ENCODE measurements at places on chromosomes 7 and 10. TPM values are rescaled to one million over a fixed set of nuclear protein-coding genes. Genes with fewer than 3 reads are reported as not detected.

The TAS2R5 gene
- total RNA-seq = 1.5 TPM

The CPA5 gene
- total RNA-seq = not detected

The ZPBP gene
- total RNA-seq = not detected

The RASSF4 gene
- total RNA-seq = 0.50 TPM

DNA sequence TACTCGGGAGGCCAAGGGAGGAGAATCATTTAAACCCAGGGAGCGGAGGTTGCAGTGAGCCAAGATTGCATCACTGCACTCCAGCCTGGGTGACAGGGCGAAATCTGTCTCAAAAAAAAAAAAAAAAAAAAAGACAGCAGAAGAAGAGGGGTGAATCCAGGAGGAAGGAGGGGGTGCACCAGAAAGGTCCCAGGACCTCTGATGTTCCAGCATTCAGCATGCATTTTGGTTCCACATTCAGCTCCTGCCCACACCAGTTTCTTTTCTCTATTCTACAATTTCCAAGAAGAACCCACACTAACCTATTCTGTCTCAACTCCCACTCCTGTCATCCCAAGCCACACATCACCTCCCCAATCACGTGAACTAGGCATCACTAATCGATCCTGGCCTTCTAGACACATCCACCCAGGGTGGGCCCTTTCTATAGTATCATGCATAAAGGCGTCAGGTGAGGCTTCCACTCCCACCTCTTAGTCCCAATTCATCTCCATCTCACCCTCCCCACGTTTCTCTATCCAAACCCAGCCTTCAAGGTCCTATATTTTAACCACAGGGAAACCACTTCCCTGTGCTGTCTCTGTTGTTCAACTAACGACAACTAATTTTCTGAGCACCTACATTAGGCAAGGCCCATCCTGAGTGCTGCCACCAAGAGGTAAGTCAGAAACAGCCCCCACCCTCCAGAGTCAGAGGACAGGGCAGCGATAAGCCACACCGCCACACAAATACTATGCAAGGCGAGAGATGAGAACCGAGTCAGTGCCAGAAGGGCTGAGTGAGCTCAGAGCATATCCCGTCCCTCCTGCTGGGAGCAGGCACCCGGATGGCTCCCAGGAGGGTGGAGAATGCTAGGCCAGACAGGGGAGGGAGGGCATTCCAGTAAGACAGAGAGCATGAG lies 2.2 kb downstream of the ANXA11 start:
- DNase-seq = peak; percentile 82
- H3K27me3 ChIP-seq = no peaks in the 10 kb centered on the region
- peak overlapping the region; percentile 80 for H3K27ac ChIP-seq
- H3K4me1 ChIP-seq = peaks cover 54% of the 10 kb centered on the region

DNA sequence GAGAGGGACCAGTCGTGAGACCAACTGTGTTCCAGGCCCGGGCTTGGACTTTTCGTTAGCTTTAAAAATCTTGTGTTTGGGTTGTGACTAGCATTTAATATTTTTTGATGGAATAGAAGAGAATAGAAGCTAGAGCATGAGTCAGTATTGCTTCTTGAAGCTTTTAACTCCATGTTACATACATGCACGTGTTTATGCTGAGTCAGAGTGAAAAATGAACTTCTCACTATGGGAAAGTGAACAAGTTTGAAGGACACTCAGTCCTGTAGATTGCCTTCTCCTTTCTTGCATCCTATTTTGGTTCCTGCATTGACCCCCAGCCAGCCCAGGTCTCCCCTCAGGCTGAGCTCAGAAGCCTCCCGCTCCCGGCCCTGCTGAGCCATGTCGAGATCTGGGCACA lies 31.8 kb downstream of the GHRHR start:
- no peaks in the 10 kb centered on the region for H3K36me3 ChIP-seq
- no peak overlapping the region for H3K4me3 ChIP-seq
- no peaks in the 10 kb centered on the region for H3K27me3 ChIP-seq
- H3K4me1 ChIP-seq = no peaks in the 10 kb centered on the region

GRCh38 chr10:47176903-47177868 lies 122.8 kb upstream of the GDF10 start:
- H3K27me3 ChIP-seq = peaks cover 3% of the 10 kb centered on the region
- no peaks in the 10 kb centered on the region for H3K36me3 ChIP-seq
- H3K27ac ChIP-seq = no peak overlapping the region
- no peaks in the 10 kb centered on the region for H3K4me1 ChIP-seq

GRCh38 chr7:23434147-23434917 lies 36.0 kb downstream of the IGF2BP3 start:
- peaks cover 3% of the 10 kb centered on the region for H3K4me1 ChIP-seq
- peaks cover 26% of the 10 kb centered on the region for H3K27me3 ChIP-seq
- H3K4me3 ChIP-seq = no peak overlapping the region
- no peaks in the 10 kb centered on the region for H3K36me3 ChIP-seq
- DNase-seq = no peak

GRCh38 chr7:1544896-1545416 lies 11.0 kb downstream of the TMEM184A start:
- no peak for DNase-seq
- no peaks in the 10 kb centered on the region for H3K4me1 ChIP-seq

DNA sequence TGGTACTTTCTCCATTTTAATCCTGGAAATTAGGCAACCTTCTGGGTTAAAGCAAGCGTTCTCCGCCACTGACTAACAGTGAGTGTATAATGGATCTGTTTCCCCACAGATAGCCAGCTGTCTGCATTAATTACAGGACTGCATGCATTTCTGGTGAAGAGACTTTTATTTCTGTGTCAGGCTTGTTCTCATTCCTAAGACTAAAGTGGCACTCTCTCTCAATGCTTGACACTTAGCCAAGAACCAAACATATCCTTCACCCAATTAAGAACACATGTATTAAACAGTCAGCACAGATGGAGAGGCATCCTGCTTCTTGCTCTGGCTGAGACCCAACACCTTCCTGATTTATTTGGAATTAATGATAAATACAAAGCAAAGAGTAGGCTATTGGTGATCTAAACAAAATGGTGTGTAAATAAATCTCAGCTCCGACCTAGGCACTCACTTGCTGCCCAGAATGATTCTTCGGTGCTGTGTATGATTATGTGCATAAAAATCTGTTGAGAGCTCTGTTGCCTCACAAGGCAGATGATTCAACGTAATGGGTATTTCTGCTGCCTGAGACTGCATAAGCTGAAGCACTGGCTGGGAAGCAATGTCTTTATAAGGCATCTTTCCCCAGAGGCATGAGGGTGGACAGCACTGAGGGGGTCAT lies 16.8 kb downstream of the CALU start:
- peaks cover 43% of the 10 kb centered on the region for H3K36me3 ChIP-seq
- no peak overlapping the region for H3K27ac ChIP-seq
- no peak overlapping the region for H3K4me3 ChIP-seq
- no peak for DNase-seq
- no peaks in the 10 kb centered on the region for H3K4me1 ChIP-seq

- H3K4me1 ChIP-seq = peaks cover 32% of the 10 kb centered on the region
- no peak overlapping the region for H3K4me3 ChIP-seq
- DNase-seq = peak; percentile 82
- peaks cover 18% of the 10 kb centered on the region for H3K36me3 ChIP-seq
- H3K27ac ChIP-seq = peak overlapping the region; percentile 100
Observed at GRCh38 chr10:11165591-11166543, 148.2 kb downstream of the CELF2 start.

- H3K4me3 ChIP-seq = no peak overlapping the region
- peaks cover 16% of the 10 kb centered on the region for H3K27me3 ChIP-seq
- no peak for DNase-seq
- no peak overlapping the region for H3K27ac ChIP-seq
- H3K4me1 ChIP-seq = peaks cover 6% of the 10 kb centered on the region
Observed at GRCh38 chr7:138962561-138963270, 18.5 kb downstream of the KIAA1549 start.

GRCh38 chr7:29146888-29147609 lies 712 bp upstream of the CPVL start:
- no peak overlapping the region for H3K4me3 ChIP-seq
- no peak for DNase-seq
- H3K27ac ChIP-seq = no peak overlapping the region

- H3K36me3 ChIP-seq = no peaks in the 10 kb centered on the region
- H3K27ac ChIP-seq = no peak overlapping the region
- H3K4me3 ChIP-seq = peak overlapping the region; percentile 43
- peaks cover 10% of the 10 kb centered on the region for H3K27me3 ChIP-seq
- no peak for DNase-seq
- peaks cover 36% of the 10 kb centered on the region for H3K4me1 ChIP-seq
Observed at GRCh38 chr7:151088019-151088855, 2.0 kb downstream of the AGAP3 start.

DNA sequence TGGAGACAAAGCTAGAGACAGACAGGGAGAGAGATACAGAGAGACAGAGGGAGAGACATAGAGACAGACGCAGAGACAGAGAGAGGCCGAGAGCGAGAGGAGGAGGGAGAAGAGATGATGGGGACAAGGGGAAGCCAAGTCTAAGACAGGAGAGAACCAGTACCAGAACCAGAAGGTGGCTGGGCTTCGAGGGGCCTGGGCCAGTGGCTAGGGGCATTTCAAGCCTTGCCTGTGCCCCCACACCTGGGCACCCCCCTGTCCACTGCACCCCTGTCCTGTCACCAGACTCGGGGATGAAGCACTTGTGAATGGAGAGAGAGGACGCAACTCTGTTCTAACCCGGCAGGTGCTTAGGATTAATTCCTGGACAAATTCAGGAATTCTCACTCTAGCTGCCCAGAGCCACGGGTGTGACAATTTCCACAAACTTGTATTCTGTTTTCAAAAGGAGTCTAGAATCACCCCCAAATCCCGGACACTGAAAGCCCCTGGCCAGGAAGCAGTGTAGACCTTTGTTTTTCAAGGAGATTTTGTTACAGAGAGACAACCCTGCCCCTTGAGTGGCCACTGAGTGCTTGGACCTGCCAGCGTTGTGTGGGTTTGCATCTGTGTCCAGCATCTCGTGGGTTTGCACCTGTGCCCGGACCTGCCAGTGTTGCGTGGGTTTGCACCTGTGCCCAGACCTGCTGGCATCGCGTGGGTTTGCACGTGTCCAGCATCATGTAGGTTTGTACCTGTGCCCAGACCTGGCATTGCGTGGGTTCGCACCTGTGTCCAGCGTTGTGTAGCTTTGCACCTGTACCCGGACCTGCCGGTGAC lies 157.3 kb downstream of the WDR37 start:
- no peak for DNase-seq
- peaks cover 4% of the 10 kb centered on the region for H3K4me1 ChIP-seq
- H3K27me3 ChIP-seq = no peaks in the 10 kb centered on the region
- H3K27ac ChIP-seq = no peak overlapping the region
- H3K36me3 ChIP-seq = no peaks in the 10 kb centered on the region

DNA sequence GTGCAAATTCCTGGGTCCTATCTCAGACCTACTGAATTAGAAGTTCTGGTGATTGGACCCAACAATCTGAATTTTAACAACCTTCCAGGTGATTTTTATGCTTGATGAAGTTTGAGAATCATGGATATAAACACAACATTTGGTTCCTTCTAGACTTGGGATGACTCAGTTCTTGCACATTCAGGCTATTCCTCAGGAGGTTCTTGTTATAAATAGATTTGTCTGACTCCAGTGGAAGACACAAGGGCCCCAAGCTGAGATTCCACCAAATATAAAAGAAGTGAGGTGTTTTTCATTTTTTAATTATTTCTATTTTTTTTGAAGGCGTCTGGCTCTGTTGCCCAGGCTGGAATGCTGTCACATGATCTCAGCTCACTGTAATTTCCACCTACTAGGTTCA lies 9.4 kb upstream of the TAS2R16 start:
- H3K4me3 ChIP-seq = no peak overlapping the region
- H3K27me3 ChIP-seq = no peaks in the 10 kb centered on the region
- H3K36me3 ChIP-seq = no peaks in the 10 kb centered on the region
- no peak overlapping the region for H3K27ac ChIP-seq
- no peaks in the 10 kb centered on the region for H3K4me1 ChIP-seq

DNA sequence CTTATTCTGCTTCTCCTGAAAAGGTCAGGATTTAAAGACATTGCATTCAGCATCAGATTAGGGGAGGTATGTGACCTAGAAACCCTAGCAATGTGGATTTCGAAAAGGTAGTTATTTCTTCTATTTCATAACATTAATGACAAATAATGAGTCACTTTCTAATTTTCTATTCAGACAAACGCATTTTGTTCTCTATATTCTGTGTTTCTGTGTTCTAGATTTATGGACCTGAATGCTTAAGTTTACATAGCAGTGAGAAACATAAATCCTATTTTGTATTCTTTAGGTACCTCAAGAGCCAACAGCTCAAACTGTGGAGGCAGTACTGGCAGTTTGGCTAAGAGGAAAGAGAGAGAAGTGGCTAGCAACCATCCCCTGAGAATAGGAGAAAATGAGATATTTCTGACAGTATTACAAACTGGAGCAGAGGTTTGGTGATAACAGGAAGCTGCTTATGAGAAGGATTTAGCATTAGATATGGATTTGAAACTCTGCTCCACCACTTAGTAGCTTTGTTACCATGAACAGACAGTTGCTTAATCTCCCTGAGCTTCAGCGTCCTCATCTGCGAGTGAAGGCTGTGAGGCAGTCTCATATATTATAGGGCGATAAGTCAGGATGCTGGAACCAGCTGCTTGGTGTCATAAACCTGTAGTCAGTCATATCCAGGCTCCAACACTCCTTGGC lies 28.2 kb downstream of the CDK14 start:
- no peak overlapping the region for H3K4me3 ChIP-seq
- no peaks in the 10 kb centered on the region for H3K27me3 ChIP-seq
- DNase-seq = no peak
- H3K27ac ChIP-seq = no peak overlapping the region

- no peaks in the 10 kb centered on the region for H3K4me1 ChIP-seq
- H3K36me3 ChIP-seq = no peaks in the 10 kb centered on the region
- no peak overlapping the region for H3K4me3 ChIP-seq
- DNase-seq = no peak
Observed at GRCh38 chr10:48786606-48787282, 102.1 kb downstream of the WDFY4 start.

DNA sequence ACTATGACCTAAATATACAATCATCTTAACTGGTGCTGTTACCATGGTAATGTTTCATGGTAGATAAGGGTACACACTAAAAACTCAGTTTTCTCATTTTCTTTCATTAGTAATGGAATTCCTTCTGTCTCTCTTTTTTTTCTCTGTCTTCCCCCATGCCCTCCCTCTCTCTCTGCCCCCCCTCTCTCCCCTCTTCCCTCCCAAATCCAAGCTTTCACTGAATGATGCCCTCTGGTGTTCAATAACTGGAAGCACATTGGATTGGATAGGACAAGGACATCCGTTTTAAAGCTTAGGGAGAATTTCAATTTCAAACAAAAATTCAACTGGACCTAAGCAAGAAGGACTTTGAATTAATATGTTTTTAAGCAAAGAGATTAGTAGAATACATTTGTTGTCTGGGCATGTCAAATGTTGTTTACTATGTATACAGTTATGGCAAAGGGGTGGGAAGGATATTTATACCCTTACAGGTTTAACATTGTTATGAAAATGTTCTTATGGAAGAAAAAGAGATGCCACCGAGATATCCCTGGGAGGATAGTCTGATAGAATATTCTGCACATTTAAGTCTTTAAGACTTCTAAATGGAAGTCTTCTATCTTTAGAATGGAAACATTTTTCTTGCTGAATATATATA lies 6.1 kb downstream of the CHRM2 start:
- no peaks in the 10 kb centered on the region for H3K36me3 ChIP-seq
- H3K4me1 ChIP-seq = no peaks in the 10 kb centered on the region
- H3K4me3 ChIP-seq = no peak overlapping the region
- DNase-seq = no peak
- peaks cover 16% of the 10 kb centered on the region for H3K27me3 ChIP-seq
- H3K27ac ChIP-seq = no peak overlapping the region
